ENCODE measurements at places on chromosomes 11 and 22.
A peak's percentile ranks its signal among the peaks of the same experiment; 100 is the strongest.

DNA sequence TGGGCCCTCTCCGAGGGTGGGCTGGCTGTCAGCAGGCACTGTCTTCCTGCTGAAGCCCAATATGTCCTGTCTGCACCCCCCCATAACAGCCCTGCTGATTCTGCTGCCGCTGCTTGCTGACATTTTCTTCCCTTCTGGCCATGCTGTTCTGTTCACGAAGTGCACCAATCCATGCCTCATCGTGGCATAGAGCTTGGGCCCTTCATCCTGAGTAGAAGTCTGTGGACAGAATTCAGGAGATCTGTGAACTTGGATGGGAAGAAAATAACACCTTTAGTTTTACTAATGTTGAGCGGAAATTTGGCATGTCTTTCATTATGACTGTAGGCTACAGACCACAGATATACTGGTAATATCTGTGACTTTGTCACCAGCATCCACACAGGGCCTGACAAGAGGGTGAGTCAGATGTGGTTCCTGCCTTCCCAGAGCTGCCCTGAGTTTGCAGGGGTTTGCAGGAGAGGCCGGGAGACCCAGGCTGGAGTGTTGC lies 14.1 kb upstream of the KIAA0930 start:
- no peak for DNase-seq

DNA sequence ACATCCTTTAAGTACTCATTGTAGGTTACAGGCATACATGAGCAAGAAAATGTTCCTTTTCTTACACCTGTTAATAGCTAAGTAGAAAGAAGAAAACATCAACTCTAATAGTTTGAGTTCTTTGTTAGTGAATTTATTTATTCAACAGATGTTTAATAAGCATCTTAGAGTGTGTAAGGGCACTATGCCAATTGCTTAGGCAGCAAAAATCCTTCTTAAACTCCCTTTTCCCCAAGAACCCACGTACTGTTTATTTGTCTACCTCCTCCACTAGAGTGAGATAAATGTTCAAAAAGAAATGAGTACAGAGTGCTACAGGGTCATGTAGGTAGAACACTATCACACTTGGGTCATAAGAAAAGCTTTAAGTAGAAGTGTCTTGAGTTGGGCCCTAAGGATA lies 131.4 kb downstream of the CD44 start:
- no peak for DNase-seq

DNA sequence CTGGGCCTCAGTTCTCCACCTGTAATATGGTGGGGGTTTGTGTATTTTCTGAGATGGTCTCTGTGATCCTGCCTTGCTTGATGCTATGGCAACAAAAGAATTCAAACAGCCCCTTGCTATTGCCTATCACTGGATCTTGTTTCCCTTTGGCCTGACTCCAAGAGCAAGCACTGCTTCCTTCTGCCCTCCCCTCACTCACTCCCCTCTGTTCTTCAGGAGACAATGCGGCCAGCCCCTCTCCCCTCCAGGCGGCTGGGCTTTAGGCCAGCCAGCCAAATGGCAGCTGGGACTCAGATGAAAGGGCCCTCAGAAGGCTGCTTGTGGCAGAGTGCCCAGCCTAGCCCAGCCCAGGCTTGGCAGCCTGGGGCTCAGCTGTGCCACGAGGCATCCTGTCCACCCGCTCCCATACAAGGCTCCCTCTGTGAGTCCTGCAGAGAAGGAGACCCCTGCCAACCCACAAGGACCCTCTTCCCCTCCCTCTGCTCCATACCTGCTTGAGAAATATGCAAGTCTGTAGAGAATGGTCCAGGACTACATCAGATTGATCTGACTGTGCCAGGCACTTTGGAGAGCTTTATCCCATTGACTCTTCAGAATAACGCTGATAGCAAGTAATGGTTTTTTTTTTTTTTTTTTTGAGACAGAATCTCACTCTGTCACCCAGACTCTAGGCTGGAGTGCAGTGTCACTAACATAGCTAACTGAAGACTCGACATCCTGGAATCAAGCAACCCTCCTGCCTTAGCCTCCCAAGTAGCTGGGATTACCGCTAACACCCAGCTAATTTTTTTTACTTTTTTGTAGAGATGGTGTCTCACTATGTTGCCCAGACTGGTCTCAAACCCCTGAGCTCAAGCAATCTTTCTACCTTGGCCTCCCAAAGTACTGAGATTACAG lies 7.6 kb upstream of the KCTD14 start:
- DNase-seq, result no peak

GRCh38 chr11:33399421-33399820 lies 142.2 kb downstream of the HIPK3 start:
- DNase-seq, result no peak

DNA sequence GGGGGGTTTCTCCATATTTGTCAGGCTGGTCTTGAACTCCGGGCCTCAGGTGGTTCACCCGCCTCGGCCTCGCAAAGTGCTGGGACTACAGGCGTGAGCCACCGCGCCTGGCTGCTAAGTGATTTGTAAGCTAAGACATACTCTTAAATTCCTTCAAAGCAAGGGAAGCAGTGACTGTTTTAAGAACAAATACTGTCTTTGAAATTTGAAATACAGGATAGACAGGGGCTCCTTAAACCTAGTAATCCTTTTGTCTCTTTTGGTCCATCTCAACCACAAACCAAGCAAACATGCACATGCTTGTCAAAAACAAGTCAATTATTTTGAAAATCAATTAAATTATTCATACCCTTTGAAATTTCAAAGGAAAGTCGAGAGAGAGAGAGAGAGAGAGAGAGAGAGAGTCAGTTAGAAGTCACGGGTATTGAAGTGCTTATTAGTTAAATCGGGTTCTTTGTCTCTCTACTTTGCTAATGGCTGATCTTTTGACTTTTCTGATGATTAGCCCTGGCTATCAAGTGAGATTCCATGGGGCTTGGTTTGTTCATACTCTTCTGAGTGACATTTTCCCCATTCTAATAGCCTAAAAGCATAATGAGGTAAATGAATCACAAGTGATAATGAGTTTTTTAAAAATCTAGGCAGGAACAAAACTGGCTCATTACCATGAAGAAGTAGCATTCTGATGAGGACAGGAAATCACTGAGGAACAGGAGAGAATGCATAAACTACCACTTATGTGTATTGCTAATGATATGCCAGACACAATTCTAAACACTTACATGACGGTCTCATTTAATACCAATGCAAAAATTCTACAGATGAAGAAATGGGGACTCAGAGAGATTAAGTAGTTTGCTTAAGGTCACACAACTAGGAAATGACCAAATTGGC lies 48.0 kb downstream of the MCHR1 start:
- no peak for DNase-seq

- DNase-seq, result no peak
Measured at GRCh38 chr11:76148231-76148630, 58.1 kb downstream of the WNT11 start.

DNA sequence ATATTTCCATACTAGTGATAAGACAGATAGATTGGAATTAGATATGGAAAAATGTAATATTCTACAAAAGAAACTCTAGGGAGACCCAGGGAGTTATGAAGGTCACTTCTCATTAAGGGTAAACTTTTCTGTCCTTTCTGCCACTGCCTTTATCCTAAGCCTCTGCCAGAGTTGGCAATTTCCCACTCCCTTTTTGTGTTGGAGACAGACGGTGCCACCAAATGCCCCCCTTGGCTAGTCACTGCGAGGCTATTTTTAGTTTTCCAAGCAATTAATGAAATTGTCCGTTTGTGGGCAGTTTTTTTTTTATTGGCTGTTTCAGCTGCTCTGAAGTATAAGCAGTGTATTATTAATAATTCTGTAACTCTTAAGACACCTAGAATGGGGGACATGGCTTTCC lies 67.6 kb upstream of the TENM4 start:
- no peak for DNase-seq

DNA sequence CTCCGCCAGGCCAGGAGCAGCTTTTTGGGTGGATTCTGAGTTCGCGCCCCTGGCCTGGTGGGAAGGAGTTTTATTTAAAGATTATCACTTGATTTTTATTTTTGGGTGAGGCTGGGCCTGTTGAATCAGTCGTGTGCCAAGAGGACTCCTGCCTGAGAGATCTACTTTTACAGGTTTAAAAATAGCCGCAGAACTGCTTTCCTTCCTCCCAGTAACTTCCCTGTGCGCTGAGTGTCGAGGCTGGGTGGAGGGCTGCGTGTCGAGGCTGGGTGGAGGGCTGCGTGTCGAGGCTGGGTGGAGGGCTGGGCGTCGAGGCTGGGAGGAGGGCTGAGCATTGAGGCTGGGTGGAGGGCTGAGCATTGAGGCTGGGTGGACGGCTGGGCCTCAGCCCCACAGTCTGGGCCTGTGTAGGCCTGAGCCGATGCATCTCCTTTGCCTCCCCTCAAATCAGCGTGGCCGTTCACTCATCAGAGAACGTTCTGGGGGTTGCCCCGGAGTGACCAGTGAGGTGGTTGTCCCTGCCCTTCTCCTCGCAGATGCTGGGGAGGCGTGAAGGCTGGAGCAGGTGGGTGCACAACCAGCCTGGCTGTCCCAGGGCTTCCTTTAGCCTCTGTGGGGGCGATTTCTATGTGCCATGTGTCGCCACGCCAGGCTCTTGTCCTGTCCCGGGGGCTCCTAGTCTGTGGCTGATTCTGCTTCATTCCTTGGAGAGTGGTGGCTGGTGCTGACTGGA lies 30.1 kb downstream of the GRAMD4 start:
- no peak for DNase-seq

GRCh38 chr11:23127706-23128105 lies 267.4 kb upstream of the CCDC179 start:
- DNase-seq, result no peak

DNA sequence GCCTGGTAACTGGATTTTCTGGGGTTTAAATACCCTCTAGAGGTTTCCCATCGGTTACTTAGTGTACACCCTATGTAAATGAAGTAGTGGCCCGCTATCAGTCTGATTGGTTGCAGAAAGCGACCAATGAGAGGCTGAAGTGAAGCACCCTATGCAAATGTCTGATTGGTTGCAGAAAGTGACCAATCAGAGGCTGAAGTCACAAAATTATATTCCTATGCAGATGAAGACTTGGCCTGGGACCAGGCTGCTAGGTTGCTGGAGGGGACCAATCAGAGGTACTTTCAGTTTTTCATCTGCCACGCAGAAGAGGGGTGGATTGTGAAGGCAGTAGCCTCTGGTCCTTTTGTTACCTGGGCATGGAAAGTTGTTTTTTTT lies 134.8 kb downstream of the TBC1D22A start:
- DNase-seq, result no peak

DNA sequence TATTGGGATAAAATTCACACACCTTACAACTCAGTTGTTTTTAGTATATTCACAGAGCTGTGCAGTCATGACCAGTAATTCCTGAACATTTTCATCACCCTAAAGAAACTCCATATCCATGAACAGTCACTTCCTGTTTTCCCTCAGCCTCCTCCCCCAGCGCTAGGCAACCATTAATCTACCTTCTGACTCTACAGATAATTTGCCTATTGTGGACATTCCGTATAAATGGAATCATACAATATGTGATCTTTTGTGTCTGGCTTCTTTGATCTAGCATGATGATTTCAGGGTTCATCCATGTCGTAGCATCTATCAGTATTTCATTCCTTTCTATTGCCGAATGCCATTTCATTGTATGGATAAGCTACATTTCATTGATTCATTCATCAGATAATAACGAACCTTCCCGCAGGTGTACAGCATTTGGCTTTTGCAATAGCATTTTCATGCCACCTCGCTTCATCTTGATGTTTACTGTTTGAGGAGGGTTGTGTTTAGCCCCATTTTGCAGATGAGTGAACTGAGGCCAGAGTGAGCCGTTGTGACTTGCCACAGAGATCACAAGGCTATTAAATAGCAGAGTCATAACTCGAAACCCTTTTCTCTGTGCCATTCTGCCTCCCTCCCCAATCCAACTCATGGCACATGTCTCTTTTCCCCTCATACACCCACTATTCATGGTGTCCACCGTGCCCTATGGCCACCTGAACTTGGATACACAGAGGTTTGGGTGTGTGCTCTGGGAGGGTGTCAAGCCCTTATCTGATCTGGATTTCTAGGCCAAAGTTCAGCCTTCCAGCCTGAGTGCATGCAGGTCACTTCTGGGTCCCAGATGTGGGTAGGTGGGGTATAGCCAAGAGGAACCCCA lies 11.1 kb upstream of the MYH9 start:
- no peak for DNase-seq

DNA sequence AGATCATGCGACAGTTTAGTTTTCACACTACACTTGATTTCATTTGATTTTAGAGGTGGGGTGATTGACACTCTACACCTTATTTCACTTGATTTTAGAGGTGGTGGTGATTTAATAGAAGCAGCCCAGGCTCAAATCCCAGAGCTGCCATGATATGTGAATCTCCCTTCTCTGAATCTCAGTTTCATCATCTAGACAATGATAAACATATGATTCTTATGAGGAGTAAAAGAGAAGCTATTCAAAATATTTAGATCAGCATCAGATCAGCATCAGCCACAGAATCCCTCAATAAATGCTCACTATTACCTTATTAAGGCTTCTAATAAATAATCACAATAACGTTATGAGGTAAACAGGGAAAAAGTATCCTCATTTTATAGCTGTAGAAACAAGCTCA lies 98.8 kb downstream of the MSANTD4 start:
- DNase-seq, result no peak

DNA sequence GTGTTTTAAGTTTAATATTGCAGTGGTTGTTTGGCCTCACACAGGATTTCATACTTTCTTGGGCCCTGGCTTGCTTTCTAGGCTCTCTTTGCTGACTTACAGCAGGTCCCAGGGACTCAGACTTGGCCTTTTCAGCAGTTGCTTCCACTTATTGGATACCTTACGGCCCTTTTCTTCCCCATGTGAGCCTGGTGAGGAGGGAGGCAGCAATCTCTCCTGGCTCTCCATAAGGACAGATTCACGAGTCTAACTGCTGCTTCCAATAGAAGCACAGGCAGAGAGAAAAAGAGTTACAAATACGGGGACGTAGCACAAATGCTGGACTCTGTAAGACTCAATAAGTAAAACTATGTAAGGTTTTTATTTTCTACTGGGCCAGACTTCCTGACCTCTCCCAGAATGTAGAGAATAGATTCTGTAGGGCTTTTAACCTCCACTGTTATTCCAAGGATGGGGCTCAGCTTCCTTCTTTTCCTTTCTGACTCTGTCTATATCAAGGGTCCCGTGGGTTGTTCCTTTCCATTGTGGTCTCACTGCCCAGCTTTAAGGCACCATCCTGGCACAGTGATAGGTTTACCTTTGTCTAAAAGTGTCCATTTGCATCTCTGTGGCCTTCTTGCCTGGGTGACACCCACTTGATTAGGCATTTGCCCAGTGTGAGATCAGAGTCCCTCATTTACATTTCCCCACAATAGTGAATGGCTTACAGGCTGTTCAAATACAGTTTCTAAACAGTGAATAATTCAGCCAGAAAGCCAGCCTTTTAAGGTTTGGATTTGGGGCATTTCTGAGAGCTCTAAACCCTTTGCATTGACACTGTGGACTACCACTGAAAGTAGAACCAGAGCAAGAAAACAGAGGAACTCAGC lies 92.8 kb downstream of the RASSF10 start:
- no peak for DNase-seq

GRCh38 chr11:115643549-115644270 lies 139.5 kb upstream of the CADM1 start:
- no peak for DNase-seq

GRCh38 chr11:60918939-60919265 lies 4.9 kb downstream of the TMEM109 start:
- DNase-seq, result no peak

- DNase-seq, result peak; percentile 13
Measured at GRCh38 chr11:133070021-133070713, 462.1 kb downstream of the OPCML start.

Data from right atrium auricular region (tissue), 2 donors.